ENCODE measurements at places on chromosomes 4 and X. TPM values are rescaled to one million over a fixed set of nuclear protein-coding genes. Genes with fewer than 3 reads are reported as not detected.

Gene AKAP14
- not detected for polyA plus RNA-seq

Gene UGT2B7
- not detected for polyA plus RNA-seq

Gene TRIM75
- polyA plus RNA-seq: not detected

Gene FAM149A
- 5.6 TPM for polyA plus RNA-seq

Gene CSN1S1
- not detected for polyA plus RNA-seq

DNA sequence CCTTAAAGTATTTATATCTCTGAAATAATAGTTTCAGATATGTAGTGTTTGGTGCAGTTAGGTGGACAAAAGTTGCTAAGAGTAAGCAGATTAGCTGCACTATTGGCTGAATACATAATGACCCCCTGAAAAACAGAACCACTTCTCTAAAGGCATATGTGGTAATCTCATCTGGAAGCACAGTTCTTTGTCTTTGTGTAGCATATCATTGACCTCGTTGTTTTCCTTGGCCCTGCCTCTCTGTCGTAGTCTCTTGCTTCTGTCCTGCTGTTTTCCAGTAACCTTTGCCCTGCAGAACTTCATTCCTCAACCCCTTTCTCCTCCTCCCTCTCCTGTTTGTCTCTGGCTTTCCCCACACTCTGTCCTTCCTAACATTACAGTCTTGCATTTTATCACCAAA lies 41.4 kb downstream of the JADE3 start:
- no peak for DNase-seq

DNA sequence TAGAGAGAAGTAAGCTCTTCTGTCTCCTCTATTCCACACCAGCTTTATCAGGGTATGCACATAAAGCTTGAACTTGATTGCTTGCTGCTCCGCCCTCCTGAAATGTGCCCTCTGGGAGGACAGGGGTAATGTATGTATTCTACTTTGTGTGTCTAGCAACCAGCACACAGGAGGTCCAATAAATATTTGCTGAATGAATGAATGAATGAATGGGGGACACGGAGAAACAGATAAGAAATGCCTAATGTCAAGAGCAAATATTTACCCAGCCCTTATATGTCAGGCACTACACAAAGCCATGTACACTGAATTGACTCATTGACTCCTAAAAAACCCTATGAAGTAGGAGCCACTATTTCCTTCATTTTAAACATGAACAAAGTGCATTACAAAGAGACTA lies 2.3 kb upstream of the MSL3 start:
- DNase-seq: no peak

DNA sequence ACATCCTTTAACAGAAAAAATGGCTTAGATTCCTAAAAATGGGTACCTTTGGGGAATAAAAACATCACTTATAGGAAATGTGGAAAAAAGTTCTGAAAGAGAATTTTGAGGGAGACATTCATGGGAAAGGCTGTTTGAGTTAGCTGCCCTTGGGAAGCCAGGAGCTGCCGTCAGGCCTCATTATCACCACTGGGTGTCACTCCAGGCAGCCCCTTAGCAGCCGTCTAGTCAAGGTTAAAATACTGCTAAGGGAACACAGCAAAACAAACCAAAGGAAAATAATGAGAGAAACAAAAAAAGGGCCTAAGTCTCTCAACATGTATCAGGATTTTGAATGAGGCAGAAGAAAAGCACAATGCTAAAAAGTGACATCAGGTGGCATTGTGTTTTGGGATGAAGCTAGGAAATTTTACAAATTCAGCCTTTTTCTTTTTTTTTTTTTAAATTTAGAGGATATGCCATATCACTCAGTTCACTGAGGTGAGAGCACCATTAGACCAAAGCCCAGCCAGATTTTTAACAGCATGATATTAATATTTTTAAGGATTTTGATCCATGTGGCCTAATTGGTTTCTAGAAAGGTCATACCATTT lies 235.3 kb downstream of the GPAT3 start:
- peak; percentile 29 for DNase-seq

DNA sequence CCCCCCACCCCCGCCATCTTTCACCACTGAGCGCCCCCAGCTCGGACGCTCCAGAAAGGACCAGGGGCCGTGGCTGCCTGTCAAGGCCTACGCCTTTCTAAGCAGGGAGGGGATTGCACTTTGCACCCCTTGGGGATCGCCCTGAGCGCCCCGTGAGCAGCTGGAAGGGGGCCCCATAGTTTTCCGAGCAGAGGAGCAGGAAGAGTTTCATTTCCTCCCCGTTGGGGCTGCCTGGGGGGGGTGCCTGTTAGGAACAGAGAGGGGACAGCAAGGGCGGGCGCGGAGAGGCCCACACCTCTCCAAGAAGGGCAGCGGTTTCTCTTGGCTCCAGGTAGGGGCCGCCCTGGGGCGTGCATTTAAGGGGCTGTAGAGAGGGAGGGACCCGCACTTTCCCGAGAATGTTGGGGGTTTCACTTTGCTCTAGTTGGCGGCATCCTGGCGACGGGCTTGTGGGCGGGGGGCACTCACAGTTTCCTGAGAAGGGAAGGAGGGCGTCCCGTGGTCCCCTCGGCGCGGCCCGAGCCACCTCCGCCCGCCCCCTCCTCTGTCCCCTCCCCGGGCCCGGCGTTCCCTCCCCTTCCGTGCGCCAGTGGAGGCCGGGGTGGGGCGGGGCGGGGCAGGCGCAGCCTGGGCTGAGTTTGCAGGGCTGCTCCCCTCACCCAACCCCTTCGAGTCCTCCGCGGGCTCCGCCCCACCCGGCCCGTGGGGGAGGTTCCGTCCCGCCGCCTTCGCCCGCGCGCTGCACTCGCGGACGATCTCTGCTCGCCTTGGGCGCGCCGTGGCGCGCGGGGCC lies 82.3 kb upstream of the CD99 start:
- peak; percentile 80 for DNase-seq

- DNase-seq: no peak
Measured at GRCh38 chr4:99190336-99190735, 28.7 kb downstream of the ADH6 start.

GRCh38 chr4:53477636-53478035 lies 100.2 kb downstream of the FIP1L1 start:
- DNase-seq: peak; percentile 23

DNA sequence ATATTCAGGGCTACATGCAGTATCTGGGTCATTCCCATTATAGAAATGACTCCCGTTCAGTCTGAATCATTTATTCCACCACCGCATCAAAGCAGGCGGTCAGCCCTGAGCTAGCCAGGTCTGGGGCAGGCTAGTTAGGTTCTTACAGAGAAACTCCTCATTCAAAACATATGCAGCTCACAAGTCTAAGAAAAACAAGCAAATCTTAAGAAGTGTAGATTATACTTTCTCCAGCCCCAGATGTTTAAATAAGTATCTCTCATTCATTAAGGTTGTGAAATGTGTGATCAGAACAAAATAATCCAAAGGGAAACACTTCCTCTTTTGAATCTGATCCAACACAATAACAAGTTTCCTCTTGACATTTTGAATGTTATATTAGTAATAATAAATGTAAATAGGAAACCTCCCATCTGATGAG lies 441.9 kb downstream of the INPP4B start:
- peak; percentile 90 for DNase-seq

- DNase-seq: peak; percentile 63
Measured at GRCh38 chr4:147736458-147736857, 4.6 kb downstream of the ARHGAP10 start.

- no peak for DNase-seq
Measured at GRCh38 chrX:148723551-148723950, 223.1 kb downstream of the AFF2 start.

DNA sequence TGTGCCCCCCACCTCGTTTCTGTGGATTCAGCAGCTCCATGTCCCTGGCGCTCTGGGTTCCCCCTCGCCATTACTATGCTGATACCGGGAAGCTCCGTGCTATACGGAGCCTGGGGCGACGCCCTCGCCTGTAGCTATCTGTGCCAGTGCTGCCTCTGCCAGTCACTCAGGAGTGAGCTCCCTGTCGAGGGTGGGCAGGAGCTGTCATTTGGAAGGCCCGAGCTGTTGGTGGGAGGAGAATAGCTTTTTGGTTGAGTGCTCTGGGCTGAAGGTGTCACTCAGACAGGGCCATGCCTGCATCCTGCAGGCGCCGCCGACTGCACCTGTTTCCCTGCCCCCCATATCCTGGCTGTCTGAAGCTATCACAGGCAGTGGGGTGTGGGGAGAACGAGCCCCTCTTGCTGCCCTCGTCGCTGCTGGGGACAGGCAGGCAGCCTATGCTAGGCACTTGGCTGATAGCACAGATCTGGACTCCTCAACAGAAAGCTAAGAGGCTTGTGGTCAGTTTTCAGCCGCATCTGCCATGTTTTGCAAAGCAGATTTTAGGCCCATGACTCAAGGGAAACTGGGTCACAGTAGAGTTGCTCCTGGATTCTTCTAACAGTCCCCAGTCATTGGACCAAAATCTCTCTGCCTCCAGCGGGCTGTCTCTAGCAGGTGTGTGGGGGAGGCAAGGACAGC lies 31.8 kb downstream of the CPLX1 start:
- DNase-seq: peak; percentile 18

DNA sequence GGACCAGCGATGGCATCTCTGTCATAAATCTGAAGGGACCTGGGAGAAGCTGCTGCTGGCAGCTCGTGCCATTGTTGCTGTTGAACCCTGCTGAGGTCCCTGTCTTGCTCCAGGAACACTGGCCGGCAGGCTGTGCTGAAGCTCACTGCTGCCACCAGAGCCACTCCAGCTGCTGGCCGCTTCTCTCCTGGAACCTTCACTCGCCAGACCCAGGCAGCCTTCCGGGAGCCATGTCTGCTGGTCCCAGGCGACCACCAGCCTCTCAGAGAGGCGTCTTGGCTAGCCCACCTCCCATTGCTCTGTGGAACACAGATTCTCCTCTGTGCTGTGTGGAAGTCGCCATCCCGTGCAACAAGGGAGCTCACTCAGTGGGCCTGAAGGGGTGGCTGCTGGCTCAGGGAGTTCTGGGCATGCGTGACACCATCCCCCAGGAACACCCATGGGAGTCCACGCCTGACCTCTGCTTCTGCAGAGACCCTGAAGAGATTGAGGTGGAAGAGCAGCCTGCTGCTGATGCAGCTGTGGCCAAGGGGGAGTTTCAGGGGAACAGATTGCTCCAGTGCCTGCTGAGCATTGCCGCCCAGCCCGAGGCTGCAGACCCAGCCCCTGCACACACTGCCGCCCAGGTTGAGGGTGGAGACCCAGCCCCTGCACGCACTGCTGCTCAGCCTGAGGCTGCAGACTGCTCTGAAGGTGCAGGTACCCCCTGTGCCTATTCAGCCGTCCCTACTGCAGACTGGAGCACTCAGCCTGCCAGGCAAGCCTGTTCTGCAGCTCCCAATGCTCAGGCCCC lies 33.1 kb upstream of the CYP4V2 start:
- DNase-seq: no peak
